ENCODE measurements at places on chromosomes 6 and 20.

DNA sequence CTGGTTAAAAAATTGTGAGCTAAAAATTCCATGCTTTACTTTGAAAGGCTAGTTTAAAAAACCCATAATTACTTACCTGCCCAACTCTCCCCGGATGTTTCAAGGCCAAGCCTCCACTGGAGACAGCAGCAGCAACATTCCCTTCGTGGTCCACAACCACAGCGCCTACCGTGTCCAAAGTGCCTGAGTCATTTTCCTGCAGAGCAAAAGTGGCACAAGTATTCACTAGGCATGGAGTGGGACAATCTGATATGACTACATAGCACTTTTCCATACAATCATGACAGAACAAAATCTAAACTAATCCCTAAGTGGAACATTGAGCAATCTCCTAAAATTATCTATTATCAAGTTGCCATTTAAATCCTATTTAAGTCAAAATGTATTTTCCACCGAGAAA lies 104.8 kb downstream of the TASP1 start:
- DNase-seq, result no peak

- no peak for DNase-seq
These were observed 27.7 kb upstream of the BCAS1 start for GRCh38 chr20:54098047-54098446.

GRCh38 chr6:40509716-40510260 lies 77.4 kb downstream of the LRFN2 start:
- no peak for DNase-seq

DNA sequence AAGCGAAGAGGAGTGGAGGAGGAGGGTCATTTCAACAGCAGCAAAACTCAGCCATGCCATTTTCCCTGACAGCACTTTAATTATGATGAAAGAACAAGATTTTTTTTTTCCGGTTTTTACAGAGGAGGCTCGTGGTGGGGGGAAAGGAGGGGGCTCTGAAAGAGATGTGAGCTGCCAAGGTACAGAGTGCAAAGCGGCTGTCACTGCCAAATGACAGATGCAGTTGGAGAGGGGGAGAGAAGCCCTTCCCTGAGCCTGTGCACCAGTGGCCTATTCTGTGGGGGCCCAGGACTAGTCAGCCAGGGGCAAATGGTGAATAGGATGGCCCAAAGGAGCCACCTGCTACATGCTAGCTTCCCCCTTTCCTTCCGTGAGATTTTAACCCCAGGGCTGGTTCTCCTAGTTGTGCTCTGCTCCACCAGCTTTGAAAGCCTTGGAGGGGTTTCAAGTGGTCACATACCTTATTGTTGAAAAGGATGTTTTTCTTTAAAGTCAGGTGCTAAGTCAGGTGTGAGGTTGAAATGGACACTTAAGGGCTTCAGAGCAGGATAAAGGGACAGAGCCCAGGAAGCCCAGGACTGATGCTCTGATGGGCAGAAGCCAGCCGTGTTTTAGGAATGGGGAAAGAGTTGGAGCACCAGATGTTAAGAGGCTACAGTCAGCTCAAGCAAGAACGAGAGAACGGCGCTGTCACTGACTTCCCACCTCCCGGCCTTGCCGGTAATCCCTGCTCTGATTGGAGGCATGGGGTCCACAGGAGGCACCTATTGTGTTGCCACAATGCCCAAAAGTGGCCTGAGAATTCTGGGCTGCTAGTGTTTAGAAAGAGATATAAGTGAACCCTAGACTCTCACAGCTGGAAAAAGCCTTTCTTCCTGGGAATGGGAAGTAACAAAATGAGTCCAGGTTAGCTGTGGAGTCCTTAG lies 24.8 kb downstream of the GNAS start:
- no peak for DNase-seq

DNA sequence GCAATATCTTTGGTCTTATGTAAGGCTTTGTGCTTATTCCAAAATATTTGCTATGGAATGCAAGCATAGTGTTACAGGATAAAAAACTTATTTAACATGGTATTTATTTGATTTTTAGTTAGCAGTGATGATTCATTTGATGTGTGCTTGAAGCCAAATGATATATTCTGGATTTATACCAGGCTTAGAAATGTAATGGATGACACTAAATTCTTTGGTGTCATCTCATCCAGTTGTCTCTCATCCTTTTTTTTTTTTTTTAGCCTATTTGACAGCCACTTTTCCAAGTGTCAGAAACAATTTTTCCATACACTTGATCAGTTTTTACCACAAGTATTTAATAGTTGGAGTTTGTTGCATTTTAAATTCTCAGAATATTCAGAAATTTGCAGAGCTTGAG lies 515.3 kb downstream of the CDKAL1 start:
- DNase-seq, result peak; percentile 58

DNA sequence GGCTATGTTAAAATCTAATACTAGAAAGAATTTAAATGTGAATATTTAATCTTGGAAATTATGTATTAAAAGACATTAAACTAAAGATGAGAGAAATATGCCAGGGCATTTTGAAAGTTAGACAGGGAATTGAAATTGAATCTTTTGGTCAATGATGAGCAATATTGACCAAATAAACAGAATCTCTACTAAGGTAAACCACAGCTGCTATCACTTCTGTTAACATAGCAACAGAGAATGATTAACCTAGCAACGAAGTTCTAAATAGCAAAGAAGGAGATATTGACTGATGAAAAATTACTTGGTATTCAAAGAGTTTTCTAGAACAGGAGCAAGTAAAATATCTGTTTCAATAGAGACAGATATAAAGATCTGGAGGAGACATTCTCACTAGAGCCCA lies 45.2 kb upstream of the RSPO3 start:
- no peak for DNase-seq

DNA sequence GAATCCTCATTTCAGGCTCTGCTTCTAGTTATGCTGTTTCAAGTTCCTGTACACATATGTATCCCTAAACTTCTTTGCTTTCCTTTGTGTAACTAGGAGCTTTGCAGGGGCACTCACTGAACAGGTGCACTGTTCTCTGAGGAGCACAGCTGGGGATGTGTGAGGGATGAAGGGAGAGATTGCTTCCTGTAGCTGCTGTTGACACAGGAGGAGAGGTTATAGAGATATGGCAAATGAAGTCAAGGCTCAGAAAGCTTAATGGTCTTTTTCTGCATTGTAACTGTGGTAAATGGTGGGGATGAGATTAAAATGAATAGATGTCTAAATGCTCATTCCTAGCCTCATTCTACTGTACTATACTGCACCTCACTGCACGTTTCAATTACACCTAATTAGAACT lies 454.3 kb downstream of the BTBD3 start:
- no peak for DNase-seq

DNA sequence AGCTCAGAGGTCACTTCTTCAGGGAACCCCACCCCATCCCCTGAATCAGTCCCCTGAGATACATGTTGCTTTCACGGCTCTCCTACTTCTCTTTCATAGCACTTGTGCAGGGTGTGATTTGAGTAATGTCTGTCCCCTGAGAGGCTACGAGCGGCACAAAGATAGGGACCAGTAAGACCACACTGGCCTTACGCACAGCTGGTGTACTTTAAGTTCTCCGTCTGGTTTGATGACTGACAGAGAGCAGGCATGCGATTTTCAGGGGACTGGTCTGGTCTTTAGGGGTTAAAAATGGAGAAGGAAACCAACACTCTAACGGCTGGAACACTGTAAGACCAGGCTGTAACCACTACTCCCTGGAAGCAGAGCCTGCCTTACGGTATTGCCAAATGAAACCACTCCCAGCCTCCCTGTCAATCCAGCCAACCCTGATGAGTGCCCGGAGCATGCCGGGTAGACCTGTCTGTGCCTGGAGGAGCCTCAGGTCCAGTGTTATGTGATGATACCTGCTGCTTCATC lies 47.1 kb downstream of the ELMO2 start:
- DNase-seq, result no peak

- no peak for DNase-seq
These were observed 34.9 kb upstream of the AKIRIN2 start for GRCh38 chr6:87736809-87737540.

DNA sequence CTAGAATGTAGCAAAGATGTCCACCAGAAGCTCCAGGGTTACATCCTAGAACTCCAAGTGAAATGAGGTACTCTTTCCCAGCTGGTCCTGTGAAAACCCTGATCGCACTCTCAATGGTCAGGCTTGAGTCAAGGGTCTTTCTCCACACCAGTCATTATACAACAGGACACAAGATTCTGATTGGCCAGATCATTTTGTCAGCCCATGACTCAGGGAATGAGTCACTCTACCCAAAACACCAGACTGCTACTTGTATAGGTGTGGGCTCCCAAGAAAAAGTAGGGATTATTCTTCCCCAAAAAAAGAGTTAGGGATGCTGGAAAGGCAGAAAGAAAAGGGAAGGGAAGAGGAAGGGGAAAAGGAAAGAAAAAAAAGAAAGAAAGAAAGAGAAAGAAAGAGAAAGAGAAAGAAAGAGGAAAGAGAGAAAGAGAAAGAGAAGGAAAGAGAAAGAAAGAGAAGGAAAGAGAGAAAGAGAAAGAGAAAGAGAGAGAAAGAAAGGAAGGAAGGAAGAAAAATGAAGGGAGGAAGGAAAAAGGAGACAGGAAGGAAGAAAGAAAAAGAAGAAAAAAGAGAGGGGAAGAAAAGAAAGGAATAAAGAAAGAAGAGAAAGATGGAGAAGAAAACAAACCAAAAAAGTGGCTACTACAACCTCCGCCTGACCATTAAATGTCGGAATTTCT lies 30.5 kb downstream of the ANKEF1 start:
- DNase-seq, result peak; percentile 21

DNA sequence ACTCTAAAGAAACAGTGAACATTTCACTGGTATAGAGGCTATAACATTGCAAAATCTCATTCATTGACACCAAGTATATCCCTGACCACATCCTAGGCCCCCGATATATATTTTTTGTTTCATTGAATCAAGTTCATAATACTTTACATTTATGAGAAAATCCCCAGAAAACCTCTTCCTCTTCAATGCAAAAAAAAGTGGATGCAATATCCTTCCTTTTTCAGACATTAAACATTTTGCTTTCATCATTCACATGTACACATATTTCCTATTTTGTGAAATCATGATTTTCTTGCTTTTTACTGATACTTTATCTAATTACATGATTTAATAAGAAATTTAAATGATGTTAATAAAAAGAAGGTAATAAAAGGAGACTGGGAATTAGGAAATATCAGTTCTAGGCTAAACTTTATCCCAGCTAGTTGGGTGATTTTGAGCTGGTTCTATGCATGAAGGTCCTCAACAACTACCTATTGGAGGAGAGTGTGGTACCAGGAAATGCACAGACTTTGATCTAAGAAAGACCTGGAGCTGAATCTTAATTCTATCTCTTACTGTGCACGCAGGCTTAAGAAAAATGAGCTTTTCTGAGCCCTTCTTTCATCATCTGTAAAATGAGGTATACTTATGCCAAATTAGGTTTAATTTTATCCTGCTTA lies 4.9 kb downstream of the SYNE1 start:
- no peak for DNase-seq

GRCh38 chr6:122930252-122931180 lies 65.5 kb upstream of the CLVS2 start:
- DNase-seq, result no peak

GRCh38 chr6:16583144-16583762 lies 178.0 kb downstream of the ATXN1 start:
- DNase-seq, result no peak

DNA sequence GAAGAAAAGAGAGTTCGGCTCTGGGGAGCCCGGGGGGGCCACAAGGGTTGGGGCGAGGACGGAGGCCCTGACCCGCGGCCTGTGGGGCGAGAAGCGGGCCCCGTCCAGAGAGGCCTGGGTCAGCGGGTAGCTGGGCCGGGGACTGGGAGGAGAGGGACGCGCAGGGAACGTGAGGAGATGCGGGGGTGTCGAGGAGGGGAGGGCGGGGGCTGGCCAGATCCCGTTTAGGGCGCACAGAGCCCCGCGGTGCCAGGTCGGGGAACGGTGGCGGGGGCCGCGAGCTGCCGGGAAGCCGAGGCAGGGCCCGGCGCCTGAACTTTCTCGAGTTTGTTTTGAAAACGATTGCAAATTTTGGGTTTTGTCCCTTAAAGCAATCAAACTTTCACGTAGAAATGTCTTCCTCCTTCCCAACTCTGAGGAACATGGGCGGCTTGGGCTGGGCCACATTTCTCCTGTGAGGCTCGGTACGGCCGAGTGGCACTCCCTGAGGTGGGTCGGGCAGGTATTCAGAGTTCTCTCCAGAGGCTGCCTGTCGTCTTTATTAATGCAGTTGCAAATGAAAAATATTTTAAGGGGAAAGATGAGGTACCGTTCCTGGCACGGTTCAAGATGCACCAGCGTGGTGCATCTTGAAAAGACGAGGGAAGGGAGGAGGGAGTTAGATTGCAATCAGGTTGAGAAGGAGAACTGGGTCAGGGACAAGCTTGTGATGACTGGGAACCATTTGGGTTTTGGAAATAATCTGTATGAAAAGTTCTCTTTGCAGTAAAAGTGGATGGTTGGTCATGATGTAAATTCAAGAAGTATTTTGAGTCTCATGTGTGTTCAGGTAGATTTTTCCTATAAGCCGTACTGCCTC lies 972 bp downstream of the RNF8 start:
- peak; percentile 9 for DNase-seq

DNA sequence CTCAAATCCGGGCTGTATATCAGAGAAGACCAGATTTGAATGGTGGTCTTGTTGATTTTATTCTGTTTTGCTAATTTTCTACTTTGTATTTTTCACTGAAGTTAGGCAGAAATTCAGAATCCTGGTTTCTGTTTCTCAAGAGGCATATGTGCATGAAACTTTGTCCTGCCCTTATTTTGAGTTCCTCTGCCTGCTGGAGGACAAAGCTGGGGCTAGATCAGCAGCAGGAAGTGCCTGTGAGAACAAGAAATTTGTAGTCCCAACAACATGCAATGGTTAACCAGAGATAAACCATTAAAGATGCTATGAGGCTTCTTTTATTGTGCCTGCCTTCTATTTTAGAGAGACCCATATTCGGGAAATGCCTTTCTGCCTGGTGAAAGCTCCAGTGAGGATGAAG lies 37.1 kb downstream of the BEND6 start:
- no peak for DNase-seq

GRCh38 chr6:6969761-6970223 lies 138.0 kb upstream of the RREB1 start:
- no peak for DNase-seq

- no peak for DNase-seq
These were observed 107.8 kb upstream of the RNF217 start for GRCh38 chr6:124854338-124854922.

GRCh38 chr20:18254615-18255014 lies 33.7 kb upstream of the ZNF133 start:
- no peak for DNase-seq

DNA sequence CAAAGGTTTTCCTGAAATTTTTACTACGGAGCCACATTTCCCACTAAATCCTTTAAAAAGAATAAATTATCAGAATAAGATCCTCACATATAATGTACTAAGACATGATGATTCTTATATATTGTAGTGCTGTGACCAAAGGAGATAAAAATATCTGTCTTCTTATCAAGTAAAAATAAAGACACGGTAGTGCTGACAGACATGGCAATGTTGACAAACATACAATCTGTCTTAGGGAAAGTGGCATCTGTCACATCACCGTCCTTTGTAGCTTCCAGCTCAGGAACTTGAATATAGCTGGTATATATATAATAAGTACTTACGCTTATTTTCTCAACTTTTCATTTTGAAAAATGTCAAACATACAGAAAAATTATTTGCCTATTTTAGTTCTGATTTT lies 66.8 kb downstream of the NUDT3 start:
- no peak for DNase-seq

GRCh38 chr20:4961746-4962145 lies 39.6 kb downstream of the SLC23A2 start:
- DNase-seq, result peak; percentile 83

- peak; percentile 94 for DNase-seq
These were observed 308.6 kb downstream of the CDC5L start for GRCh38 chr6:44696099-44696498.

Data from fibroblast of skin of abdomen (primary cell).